ENCODE measurements at places on chromosomes 4 and X.

DNA sequence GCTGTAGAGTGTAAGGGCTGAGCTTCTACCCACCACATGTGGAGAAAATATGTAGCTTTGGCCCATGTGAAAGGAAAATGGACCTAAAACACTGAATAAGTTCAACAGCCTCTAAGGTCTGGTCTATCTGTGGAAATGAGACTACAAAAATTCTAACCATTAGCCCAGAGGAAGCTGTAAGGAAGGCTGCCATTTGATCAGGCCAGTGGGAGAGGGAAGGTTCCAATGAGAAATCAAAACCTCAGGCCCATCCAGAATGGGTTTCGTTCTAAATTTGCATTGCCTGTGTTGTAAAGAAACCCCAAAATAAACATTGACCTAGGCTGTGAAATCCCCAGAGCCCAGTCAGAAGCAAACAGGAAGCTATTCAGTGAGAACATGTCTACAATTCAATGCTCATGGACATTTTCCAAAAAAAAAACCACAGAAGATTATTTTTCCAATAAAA, 320.4 kb upstream of the SLC7A11 start:
- no peak for DNase-seq

DNA sequence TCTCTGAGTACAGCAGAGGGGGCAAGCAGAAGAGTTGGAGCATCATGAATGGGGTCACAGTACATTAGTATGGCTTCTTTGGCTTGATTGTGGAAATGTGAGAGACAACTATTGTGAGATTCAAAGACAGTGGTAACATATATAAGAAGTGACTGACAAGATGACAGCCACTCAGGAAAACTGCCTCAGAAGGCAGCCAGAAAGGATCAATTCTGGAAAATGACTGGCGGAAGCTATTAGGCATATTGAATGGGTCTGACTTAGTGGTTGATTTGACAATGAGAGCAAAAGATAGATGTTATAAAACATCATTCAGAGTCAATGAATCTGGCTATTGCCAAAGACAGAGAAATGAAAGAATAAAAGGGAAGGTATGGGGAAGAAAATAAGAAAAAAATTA, 345.5 kb upstream of the MAGEB2 start:
- no peak for DNase-seq

DNA sequence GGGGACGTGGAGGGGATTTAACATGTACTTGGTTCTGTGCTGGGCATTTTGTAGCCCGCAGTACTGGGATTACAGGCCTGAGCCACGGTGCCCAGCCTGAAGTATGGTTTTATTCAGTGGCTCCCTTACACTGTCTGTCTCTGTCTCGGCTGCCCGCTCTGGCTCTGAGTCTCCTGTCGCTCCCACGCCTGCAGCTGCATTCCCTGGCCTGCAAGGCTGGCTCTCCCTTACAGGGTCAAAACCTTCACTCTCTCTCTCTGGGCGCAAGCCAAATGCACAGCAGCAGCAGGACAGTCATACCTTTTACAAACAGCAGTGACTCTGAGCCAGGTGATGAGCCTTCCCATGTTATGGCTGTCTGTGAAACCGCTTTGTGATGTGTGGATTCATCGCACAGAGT, 72.1 kb downstream of the HTRA3 start:
- DNase-seq = no peak

- DNase-seq = no peak
These were observed 68.2 kb downstream of the FAT4 start for GRCh38 chr4:125382995-125383394.

- DNase-seq = no peak
These were observed 31.6 kb downstream of the MTHFD2L start for GRCh38 chr4:74189331-74190043.

GRCh38 chr4:43837171-43837570, 611.4 kb downstream of the KCTD8 start:
- no peak for DNase-seq

DNA sequence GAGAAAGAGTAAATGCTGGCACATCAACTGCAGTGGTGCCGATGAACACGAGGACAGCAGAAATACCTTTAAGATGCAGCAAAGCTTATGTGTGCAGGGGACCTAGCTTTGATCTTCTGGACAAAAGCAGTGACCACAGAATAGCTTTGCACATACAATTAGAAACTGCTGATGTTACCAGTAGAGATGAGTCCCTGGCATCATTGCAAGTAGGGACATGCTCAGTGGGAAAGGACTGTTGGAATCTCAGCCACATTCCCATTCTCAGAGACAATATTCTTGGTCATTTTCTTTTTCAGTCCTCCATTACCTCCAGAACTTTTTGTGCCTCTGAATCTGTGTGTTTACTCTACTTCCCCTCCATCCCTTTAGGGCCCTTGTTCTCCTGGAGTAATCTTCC, 16.9 kb upstream of the PDLIM3 start:
- no peak for DNase-seq

DNA sequence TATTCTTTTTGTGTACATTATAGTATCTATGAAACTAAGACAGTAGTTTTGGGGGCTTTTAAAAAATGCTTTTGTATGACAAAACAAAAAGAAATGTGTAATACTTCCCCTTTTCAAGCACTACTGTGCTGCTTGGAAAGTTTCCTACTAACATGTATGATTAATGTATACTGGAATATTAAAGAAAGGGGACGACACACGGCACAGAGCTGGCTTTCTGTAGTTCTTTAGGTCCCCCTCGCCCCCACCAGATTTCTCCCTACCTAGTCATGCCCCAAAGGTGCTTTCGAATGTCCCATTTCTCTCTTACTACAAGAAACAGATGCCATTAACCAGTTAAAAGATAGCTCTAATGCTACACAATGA, 1.6 kb upstream of the AP1S2 start:
- DNase-seq = peak; percentile 45

GRCh38 chrX:154661899-154662298, 8.5 kb upstream of the CTAG2 start:
- DNase-seq = no peak

DNA sequence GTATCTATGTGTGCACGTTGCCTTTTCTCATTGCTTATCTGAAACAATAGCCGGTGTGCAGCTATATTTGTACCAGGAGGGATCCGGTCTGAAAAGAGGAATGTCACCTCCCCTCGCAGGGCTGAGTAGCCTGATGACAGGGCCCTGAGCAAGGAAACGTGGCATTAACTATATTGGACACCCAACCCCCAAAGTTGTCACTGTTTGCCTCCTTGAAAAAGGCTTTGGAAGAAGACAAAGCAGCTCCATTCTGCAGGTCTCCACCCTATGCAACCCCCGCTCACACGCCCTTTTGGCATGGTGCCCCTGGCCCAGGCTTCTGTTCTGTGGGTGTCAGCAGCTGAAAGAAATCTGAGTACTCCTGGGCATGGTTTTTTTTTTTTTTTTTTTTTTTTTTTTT, 8.2 kb downstream of the PRRG3 start:
- no peak for DNase-seq

DNA sequence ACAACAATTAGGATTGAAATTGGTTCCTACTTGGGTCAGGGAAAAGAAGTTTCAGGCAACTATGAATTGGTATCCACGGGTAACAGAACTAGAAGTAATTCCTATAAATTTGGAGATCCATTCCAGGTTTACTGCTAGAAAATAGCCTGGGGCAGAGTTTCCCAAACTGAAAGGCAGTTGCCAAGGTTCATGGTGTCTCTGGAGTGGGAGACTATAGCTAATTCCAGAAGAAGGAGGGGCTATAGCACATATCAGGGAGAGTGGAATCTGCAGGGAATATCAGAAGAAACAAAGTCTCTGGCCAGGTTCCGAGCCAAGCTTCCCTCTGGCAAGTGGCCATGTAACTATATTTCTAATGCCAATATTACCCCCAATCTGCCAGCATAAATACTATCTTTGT, 166.3 kb downstream of the GALNTL6 start:
- DNase-seq = no peak

DNA sequence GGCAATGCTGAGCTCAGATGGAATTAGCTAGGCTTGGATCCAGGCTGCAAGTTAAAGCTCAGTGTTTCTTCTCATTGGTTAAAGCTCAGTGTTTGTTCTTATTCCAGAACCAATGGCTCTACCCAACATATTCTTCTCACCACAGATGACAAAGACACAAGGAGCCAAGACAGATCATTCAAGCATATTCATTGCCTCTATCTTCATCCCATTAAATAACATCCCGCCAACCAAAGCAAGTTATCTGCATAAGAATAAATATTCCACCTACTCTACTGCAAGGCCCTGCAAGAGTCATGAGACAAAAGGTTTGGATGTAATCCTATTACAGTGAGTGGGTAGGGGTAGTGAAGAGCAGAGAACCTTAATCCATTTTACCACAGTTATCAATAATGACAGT, 766.5 kb downstream of the C4orf33 start:
- DNase-seq = no peak

- no peak for DNase-seq
These were observed 53.4 kb downstream of the LDB2 start for GRCh38 chr4:16844816-16845586.

DNA sequence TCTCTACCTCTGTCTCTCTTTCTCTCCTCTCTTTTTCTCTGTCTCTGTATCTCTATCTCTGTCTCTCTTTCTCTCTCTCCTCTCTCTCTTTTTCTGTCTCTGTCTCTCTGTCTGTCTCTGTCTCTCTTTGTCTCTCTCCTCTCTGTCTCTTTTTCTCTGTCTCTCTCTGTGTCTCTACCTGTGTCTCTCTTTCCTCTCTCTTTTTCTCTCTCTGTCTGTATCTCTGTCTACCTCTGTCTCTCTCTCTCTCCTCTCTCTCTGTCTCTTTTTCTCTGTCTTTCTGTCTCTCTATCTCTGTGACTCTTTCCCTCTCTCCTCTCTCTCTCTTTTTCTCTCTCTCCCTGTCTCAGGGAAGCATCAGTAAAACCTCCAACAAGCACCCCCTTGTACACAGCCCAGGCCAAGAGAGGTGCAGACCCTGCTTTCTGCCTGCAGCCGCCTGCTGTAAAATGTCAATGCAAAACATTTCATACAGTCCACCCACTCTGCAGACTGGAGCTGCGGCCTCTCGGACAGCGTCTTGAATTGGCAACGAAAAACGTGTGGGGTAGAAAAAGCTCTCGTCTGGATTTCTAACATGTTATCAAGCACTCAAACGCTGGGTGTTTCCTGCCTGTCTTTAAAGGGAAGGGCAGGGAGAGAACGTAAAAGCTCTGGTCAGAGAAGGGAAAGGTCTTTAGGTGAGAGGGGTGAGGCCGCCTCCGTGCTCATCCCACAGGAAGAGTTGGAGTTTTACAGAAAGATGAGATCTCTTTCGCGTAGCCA, 3.7 kb upstream of the SHOX start:
- DNase-seq = no peak

- no peak for DNase-seq
These were observed 3.2 kb downstream of the SOWAHB start for GRCh38 chr4:76894537-76895255.

- peak; percentile 57 for DNase-seq
These were observed 28.1 kb downstream of the ANK2 start for GRCh38 chr4:113077575-113077974.
